Right cardiac atrium (tissue), 5 donors: ENCODE measurements at places on chromosomes 6 and 20. TPM values are rescaled to one million over a fixed set of nuclear protein-coding genes. Genes with fewer than 3 reads are reported as not detected.
A peak's percentile ranks its signal among the peaks of the same experiment; 100 is the strongest.

DNA sequence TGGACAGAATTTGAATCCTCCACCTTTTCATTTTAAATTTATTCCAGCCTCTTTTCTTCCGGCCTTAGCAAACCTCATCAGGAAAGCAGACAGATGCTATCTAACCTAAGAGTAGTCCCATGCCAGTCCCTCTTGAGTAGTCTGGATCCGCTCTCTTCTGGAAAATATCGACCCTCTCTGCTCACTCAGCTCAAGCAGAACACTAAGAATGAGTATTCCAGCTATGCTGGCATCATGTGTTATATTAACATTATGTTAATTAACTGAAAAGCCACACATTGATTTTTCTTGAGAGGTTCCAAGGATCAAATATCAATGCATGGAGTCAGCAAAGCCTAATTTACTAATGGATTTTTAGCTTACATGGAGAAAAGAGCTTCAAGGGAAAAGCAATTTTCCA is 161.4 kb downstream of the ID4 start:
- no peak for DNase-seq

DNA sequence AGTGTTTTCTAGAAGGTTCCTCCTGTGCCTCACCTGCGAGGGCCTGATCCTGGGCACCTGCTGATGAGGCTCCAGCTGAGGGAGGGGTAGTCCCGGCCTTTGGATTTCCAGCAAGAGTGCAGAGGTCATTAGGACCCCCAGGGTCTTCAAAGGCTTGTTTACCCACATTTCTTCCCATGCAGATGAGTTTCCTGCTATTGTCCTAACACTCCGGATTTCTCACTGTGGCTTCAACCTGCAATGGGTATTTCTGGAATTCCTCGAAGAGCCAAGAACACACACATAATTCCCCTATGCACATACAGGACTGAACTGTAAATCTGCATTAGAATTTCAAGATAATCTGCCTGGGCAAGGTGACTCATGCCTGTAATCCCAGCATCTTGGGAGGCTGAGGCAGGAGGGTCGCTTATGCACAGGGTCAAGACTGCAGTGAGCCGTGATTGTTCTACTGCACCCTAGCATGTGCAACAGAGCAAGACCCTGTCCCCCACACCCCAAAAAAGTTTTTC is 53.9 kb downstream of the ADNP start:
- DNase-seq: no peak

GRCh38 chr6:18214003-18214402 is 50.3 kb downstream of the DEK start:
- no peak for DNase-seq

GRCh38 chr20:54065601-54066038 is 4.8 kb downstream of the BCAS1 start:
- DNase-seq: no peak

DNA sequence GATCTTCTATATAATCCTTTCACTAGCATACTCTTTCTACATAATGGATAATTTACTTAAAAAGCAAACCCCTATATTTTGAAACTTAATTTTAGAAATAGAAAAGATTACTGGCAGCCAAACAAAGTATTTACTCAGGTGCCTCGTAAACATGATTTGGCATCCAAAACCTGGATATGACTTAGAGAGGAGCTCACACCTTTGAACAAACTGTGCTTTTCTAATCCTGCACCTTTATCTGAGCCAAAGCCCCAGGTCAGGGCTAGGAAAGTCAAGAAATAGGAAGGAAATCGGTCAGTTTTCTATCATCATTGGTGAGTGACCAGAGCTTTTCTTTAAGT is 170.9 kb downstream of the PHF3 start:
- no peak for DNase-seq

GRCh38 chr20:5908981-5909380 is 41.4 kb downstream of the TRMT6 start:
- no peak for DNase-seq

DNA sequence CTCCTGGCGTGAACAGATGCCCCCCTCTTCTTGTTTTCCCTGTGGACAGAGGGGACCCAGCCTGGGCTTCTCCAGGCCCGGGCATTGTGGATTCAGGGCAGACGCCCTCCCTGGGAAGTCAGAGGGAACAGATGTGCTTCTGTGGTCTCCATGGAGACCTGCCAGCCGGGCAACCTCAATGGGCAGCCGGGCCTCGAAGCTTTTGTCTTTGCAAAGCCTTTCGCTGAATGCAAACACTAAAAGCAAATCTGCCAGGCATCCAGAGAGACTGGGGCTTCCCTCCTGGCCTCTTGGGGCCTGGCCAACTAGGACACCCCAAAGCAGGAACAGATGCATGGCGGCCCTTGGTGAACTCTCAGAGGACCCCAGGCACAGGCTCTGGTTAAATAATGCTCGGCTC is 370.0 kb upstream of the SULF2 start:
- DNase-seq: no peak

DNA sequence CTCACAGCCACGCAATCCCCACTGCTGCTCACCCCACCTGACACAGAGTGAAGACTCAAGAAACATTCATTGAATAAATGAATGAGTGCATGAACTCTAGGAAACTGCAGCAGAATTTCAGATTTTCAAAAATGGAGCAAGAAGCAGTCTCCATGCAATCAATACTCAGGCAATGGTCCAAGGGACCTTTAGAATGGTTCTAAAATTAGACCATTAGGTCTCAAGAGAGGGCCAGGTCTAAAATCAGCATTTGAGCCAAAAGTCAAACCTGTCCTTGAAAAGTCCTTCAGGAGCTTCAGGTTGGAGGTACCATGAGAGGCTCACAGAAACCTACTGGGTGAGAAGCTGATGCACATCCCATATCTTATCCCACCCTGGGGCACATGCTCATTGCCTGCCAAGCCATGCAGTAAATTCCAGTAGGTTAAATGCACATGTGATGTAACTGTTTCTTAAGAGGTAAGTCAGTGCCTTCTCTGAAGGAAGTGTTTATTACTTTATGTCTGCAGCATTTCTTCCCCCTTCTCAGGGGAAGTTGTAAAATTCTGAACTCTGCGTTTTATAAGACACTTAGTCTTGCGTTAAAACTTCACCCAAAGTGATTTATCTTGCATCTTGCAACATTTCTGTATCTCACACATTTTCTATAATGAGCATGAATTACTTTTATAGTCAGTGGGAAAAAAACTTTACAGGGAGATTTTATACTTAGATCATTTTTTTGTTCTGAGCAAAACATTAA is 126.6 kb downstream of the ADAT2 start:
- no peak for DNase-seq

DNA sequence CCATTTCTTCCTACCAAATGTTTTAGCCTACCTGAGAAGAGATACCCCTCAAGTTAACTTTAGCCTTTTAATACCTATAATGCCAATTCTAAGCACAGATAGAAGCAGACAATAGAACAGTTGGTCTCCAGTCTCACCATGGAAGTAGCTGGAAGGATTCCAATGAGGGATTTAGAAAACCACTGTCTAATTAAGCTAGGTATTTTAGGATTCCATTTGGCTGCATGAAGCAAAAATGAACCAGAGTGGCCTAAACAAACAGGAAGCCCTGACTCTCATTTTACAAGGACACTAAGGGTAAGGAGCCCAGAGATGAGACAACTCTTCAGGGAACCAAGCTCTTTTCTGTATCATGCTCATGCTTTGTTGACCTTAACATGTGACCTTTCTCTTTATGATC is 199.2 kb downstream of the ALDH8A1 start:
- no peak for DNase-seq

GRCh38 chr6:146470091-146470770 is 73.4 kb upstream of the RAB32 start:
- DNase-seq: no peak

DNA sequence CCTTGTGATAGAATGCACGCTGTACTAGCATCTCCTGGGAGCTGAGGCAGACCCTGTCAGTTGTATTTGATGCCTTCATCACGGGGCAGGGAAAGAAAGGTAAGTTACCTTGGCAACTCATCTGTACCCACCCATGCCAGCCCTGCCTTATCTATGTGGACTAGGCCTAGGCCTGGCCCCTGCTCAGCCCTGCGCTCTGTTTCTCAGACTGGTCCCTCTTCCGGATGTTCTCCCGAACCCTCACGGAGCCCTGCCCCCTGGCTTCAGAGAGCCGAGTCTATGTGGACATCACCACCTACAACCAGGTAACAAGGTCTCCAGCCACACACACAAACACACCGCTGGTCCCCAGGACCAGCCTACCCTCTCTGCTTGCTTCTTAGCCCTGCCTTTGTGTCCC is 4.2 kb downstream of the PIGT start:
- DNase-seq: no peak

- peak; percentile 70 for DNase-seq
Observed at GRCh38 chr6:16803294-16804200, 42.3 kb upstream of the ATXN1 start.

GRCh38 chr6:118781897-118782296 is 112.1 kb upstream of the ASF1A start:
- no peak for DNase-seq

DNA sequence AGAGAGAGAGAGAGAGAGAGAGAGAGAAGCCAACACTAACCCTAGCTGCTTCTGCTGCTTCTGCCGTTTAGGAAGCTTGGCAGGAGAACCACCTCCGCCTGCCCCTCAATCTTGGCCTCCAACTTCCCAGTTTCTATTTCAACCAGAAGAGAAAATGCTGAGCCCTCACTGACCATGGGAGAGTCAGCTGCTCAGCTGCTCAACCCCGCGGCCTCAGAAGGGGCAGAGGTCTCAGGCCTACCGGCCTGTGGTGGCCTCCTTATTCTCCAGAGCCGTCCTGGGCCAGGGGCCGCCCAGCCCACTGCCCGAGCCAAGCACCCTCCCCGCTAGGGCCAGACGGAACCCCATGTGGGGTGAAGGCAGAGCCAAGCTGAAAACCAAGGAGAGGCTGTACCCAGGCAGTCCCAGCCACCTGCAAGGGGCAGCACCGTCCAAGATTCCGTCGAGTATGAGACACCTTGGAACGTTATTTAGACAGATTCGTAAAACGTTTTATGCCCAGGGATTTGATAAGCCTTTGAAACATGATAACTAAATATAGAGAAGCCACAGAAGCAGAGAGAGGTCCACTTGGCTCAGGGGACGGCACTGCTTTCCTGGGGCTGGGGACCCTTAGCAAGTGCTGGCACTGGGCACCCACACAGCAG is 116.6 kb downstream of the DLL1 start:
- DNase-seq: peak; percentile 63

GRCh38 chr6:149515494-149515893 is 30.3 kb downstream of the PPIL4 start:
- no peak for DNase-seq

- no peak for DNase-seq
Observed at GRCh38 chr6:91653895-91654294, 1067.0 kb upstream of the MAP3K7 start.

DNA sequence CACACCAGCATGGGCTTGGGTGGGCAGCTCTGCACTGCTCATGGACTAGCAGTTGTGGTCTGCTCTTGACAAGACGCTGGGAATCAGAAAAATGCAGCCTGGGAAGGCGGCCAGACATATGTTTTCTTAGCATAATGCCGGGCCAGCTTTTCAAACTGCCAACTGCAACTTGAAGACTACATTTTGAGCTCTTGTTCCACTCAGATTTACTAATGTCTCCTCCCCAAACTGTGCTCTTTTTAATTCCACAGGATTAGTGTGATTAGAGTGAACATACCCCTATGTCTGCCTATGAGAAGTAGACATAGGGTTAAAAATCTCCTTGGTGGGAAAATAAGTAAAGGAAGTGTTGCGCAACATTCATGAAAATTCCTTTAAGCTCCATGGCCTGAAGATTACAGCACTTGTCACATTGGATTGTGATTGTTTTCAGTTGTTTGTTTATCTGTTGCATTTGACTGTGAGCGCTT is 5.3 kb upstream of the FNDC1 start:
- no peak for DNase-seq

DNA sequence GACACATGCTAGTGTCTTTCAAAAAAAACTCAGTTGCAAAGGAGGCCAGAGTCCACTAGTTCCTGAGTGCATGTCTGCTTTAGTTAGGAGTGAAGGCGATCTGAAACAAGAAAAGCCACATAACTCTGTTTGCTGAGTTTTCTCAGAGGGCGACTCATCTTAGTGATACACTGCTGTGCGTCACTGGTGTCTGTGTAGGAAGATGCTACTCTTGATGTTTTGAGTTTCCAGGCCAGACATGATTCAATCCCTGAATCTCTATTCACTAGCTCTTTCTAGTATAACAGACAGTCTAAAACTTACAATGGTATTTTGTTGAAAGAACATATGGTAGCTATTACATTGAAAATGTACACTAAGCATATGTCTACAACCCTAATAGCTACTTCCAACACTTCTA is 60.9 kb downstream of the GFRAL start:
- no peak for DNase-seq

- DNase-seq: no peak
Observed at GRCh38 chr6:106880952-106881351, 93.6 kb downstream of the CD24 start.

- DNase-seq: no peak
Observed at GRCh38 chr6:148677594-148678476, 69.0 kb upstream of the UST start.

GRCh38 chr20:9977629-9978028 is 57.2 kb upstream of the ANKEF1 start:
- no peak for DNase-seq

DNA sequence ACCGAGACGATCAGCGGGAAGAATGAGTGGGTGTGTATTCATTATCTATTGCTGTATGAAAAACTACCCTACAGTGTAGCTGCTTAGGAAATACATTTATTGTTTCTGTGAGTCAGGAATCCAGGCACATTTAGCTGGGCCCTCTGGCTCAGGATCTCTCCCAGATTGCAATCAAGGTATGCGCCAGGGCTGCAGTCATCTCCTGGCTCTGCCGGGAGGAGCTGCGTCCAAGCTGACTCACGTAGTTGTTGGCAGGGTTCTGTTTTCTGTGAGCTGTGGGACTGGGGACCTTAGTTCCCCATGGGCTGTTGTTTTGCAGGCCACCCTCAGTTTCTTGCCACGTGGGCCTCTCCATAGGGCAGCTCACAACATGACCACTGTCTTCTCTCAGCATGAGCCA is 68.2 kb upstream of the FUCA2 start:
- no peak for DNase-seq

DNA sequence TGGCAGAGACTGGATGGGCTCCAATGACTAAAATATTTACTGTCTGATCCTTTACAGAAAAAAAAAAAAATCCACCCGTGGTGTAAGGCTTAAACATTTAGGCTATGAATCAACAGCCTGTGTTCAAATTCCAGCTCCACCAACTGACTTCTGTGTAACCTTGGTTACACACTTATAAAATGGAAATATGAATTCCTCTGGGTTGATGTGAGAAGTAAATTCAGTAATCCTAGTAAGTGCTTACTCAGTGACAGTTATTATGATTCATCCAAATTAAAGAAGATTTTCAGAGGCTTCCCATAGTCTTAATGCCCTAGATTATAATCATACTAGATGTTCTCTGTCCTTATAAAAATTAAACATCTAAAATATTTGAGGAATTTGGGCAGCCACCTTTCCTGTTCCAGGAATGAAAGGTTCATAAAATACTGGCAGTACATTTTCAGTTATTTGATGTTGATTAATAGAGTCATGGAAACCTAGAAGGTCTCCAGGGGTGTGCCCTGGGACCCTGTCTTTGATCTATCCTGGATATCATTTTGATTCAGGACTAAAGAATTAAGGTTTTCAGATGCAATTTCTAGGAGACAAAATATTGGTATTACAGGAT is 180.3 kb upstream of the ZNF217 start:
- no peak for DNase-seq

Gene HLA-DRA
- 66.7 TPM for polyA plus RNA-seq

Gene BPIFB4
- not detected for polyA plus RNA-seq

Gene ANKRD6
- polyA plus RNA-seq: 6.7 TPM

Gene CD40
- 9.7 TPM for polyA plus RNA-seq

Gene DEFB124
- not detected for polyA plus RNA-seq

Gene CAGE1
- not detected for polyA plus RNA-seq
